ENCODE measurements at places on chromosomes 4 and X.

DNA sequence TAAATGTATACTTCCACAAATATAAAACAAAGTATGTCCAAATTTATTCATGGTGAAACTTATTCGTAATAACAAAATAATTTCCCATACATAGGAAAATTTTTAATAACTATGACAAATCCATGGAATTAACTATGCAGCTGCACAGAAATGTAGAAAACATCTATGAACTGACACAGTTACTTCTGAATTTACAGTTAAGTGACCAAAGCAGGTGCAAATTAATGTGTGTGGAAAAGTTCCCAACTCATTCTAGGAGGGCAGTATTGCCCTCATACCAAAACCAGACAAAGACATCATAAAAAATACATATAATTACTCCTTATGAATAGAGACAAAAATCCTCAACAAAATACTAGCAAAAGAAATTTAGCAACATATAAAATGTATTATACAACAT, 12.5 kb downstream of the LDOC1 start:
- no peak for DNase-seq

DNA sequence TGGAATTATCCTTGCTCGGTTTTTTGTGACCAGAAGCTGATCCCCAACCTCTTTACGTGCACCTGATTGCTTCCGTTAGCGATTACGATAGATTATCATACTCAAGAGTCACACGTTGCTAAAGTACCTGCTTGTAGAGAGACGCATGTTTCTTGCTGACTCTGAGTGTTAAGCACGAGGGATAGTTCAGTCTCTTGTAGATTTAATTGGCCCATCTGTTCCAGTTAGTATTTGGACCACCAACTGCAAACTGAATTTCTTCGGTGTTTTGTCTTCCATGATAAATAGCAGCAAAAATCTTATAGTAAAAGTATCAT, 516 bp upstream of the COX18 start:
- no peak for DNase-seq

GRCh38 chr4:122764071-122764820, 31.7 kb downstream of the BBS12 start:
- no peak for DNase-seq

DNA sequence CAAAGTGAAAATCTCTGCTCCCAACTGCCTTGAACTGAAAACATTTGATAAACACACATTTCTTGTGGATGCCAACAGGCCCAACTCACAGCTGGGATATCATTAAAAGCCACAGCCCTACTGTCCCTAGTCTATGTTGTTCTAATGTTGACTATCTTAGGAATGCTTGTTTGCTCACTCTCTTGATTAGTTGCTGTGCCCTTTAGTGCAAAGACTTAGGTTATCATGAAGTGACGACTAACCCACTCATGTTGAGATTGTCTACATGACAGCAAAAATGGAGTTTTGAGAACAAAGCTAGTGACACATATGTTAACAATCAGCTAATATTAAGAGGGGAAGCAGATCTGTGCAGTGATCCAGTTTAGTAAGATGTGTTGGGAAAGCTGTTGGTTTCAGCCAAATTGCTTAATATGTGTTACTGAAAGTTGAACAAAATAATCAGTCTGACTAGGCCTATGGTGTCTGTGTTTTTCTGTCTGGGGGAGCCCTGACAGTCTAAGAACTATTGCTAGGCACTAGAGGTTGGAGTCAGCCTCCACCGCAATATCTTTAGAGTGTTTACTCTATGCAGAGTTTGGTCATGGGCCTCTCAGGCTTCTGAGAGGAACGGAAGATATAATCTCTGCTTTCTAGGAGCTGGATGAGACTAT, 125.5 kb downstream of the ATG4A start:
- DNase-seq = no peak

- DNase-seq = no peak
These were observed 605.2 kb upstream of the NR3C2 start for GRCh38 chr4:149047368-149047767.

DNA sequence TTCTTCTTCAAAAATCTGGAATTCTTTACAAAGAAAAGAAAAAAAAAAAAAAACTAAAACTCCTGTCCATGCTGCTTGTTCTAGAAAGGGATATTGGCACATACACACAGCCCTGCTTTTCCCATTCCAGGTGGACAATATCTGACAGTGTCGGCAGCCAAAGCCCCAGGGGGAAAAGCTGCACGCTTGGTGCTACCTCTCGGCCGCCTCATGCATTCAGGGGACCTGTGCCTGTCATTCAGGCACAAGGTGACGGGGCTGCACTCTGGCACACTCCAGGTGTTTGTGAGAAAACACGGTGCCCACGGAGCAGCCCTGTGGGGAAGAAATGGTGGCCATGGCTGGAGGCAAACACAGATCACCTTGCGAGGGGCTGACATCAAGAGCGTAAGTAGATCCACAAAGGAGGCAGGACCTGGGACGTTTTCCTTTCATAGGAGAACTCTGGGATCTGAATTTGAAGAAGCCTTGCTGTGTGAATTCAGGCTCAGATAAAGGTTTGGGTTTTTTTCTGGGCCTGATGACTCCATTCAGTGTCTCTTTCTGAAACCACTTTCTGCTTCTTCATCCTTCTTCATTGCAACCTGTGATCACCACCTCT, 71.9 kb downstream of the NPNT start:
- DNase-seq = no peak

- no peak for DNase-seq
These were observed 336.4 kb upstream of the AGA start for GRCh38 chr4:177778623-177779022.

GRCh38 chr4:123559955-123560871, 163.6 kb downstream of the SPRY1 start:
- DNase-seq = no peak

Data from stimulated activated CD4-positive, alpha-beta T cell treated with anti-CD3 and anti-CD28 coated beads, Interleukin-15, amount 100 ng/mL, for 1 hour (primary cell).